GM20000 (cell line): ENCODE measurements at places on chromosomes 1 and 21.

GRCh38 chr1:20290624-20291597, at the start of gene VWA5B1:
Gene VWA5B1, plus strand, starts transcription at chr1:20290875. Its CDS starts 19,727 bp downstream, at chr1:20310602.
- no peak for DNase-seq

DNA sequence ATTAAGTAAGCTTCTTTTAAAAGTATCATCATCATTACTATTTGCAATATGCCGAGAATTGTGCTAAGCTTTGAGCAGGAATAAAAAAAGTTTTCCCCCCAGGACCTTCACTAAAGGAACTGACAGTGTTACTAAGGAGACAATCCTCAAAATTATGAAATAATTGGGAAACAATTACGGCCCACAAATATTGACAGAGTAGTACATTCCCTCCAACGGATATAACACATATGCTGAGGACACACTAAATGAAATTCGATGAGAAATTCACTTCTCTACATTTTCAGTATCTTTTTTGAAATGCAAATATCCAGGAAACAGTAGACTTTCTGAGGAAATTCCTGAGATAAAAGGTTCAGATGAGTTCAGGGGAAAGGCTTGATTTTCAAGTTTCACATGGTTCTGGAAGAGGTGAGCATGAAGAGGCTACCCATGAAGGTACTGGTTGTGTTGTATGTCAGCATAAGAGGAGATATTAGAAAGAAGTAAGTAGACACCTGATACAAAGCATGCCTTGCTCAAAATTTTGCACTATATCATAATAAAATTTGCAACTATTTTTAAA, 171.2 kb upstream of the NR5A2 start:
- no peak for DNase-seq

GRCh38 chr1:31736675-31737074, 27.5 kb downstream of the ADGRB2 start:
- DNase-seq: no peak

GRCh38 chr1:61055110-61055614, 27.2 kb upstream of the NFIA start:
- DNase-seq: no peak

DNA sequence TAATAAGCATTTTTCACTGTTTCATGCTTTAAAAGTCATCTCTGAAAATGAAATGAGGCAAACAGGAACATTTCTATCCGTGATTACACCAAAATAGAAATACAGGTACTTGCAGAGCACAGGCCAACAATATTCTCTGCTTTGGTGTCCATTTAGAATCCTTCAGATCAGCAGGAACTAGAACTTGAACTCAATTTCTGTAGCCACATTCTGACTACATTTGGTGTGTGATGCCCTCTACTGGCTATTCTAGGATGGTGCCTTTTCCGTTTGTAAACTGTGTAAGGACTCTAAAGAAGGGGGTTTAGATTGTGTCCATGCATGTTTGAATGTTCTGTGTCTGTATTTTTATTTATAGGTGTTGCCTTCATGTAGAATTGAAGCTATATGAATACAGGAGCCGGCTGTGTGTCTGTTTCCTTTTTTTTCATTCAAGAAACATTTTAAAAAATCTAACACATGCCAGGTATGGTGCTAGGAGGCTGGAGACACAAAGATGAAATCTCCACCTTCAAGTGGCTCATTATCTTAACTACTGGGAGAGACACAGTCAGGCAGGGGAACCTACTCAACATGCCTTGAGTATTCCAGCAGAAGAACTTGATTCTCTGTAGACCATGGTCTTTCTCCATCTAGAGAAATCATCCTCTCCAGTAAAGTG, 7.6 kb upstream of the ZNF326 start:
- DNase-seq: peak; percentile 87

GRCh38 chr1:34270181-34270580, 93.5 kb downstream of the C1orf94 start:
- no peak for DNase-seq

- DNase-seq: no peak
These were observed 91.8 kb upstream of the GJB5 start for GRCh38 chr1:34663031-34663430.

GRCh38 chr1:81894867-81895266, 94.1 kb downstream of the ADGRL2 start:
- DNase-seq: no peak

DNA sequence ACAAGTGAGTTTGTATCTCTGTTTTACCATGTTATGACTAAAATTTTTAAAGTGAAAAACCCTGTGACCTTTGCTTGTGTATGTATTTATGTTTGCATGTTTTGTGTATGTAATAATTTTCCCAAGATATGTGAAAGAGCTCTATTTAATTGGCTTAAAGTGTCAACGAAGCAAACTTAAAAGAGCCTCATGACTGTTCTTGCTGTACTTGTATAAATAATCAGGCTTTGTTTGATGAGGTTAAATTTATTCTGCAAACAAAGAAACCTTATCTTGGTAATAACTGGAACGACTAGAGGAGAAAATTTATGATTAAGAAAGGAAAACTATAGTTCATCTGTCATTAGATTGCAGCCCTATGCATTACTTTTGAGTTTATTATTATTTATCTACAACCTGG, 6.6 kb downstream of the GBP7 start:
- DNase-seq: no peak

DNA sequence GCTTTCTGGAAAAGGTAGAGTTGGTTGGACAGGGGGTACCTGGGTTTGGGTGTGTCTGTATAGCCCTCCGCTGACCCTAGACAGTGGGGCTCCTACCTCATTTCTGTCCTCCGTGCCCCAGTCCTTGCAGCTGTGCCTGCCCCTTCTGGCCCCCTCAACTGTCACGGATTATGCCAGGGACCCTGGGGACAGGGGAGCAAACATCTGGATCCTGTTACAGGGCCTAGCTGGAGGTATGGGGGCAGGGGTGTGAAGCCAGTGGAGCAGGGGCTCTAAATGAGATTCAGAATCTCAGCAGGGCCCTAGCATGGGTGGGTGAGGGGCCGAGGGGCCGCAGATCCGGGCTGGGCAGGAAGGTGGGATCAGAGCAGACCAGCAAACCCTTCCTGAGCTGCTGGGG, 81.0 kb downstream of the TAS1R2 start:
- no peak for DNase-seq

DNA sequence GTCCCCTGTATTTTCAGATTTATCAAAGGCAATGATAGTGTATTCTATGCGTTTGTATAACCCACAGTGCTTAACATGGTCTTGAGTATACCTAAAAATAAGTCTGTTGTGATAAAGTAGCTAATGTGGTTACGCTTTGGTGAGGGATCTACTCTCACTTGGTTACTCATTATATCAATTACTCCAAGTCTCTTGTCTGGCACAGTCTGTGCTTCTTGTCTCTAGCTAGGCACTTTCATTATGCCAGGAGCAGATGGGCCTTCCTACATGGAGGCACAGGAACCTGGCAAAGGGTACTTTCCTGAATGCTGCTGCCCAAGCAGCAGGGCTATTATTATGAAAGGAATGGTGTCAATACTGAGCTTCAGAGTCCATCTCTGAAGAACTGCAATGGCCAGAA, 4.2 kb upstream of the PTPN22 start:
- DNase-seq: no peak

DNA sequence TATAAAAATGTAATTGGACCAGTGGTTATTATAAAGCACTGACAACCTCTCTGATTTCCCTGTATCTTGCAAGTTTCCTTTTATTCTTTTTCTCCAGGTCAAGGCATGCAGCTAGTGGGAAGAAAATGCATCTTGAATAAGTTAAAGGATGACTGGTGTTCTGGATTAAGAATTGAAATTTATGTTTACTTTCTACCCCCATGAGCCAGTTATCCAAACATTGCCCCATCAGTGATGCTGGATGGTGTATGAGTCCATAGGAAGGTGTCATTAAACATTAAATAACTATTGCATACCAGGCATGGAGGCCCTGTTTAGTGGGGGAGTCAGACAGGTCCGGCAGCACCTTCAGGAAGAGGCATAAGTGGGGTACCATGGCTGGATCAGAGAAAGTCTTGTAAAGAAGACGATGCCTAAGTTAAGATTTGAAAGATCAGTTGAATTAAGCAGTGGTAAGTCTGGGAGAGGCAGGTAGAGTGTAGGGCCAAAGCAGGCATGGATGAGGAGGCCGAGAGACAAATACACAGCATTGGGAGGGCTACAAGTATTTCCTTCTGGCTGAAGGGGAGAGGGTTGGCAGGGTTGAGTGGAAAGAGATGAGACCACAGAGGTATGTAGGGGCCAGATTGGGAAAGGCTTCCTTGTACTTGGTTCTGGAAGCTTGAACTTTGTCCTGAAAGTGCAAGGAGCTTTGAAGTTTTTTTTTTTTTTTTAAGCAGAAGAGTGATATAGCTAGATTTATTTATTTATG, 5.7 kb downstream of the SZRD1 start:
- no peak for DNase-seq

GRCh38 chr1:59685666-59686065, 129.1 kb upstream of the HOOK1 start:
- no peak for DNase-seq

- DNase-seq: no peak
These were observed 3.2 kb downstream of the MIB2 start for GRCh38 chr1:1618396-1619068.
